ENCODE measurements at places on chromosomes 12 and 14. TPM values are rescaled to one million over a fixed set of nuclear protein-coding genes. Genes with fewer than 3 reads are reported as not detected.

DNA sequence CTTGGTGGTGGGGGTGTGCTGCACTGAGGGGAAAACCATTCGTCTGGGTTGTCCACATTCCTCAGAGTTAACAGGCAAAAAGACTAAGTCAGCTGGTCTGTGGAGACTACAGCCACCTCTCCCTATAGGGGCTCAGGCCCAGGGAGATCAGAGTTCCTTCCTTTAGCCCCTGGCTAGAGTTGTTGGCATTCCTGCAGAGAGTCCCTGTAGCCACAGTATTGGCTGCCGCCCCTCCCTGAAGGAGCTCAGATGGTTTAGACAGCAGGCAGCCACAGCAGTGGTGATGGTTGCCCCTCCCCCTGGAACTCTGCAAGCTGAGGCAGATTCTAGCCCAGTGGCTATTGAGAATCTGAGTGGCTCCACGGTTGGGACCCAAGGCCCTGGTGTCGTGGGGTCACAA lies 1072.5 kb upstream of the ATXN7L3B start:
- DNase-seq = no peak

DNA sequence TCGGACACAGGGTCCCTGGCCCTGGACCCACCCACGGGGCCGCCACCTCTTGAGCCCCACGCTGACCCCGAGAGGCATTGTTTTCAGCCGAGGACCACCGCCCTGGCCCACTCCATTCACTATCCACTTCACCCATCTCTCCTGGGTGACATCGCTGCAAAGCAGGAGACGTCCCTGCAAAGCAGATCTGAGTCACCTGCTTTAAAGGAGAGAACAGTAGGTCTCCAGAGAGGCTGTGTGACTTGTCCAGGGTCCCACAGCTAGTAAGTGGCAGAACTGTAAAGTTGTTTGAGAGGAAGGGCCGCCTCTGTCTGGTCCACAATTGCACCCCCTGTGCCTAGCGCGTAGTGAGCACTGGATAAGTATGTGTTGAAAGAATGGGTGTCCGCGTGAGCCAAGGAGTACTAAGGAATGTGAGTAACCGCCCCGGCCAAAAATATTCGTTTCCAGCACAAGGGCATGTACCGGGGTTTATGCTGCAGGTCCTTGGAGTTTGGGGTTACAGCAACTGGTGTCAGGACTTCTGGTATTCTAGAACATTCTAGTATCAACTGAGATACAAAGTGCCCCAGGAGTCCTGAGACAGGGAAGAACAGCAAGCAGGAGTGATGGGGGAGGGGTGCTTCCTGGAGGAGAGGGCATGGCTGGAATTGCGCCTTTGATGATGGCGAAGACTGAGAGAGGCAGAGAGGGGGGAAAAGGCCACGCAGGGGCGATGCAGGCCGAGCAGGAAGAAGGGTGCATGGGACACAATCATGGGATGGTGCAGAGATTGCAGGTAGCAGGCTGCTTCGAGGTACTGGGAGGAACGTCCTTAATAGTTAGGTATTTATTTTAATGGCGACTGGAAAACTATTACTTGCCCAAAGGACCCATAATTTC lies 91.1 kb downstream of the SCARB1 start:
- no peak for DNase-seq

GRCh38 chr12:82574191-82574590 lies 112.5 kb upstream of the TMTC2 start:
- no peak for DNase-seq

KRT73 gene
- not detected for total RNA-seq

TRHDE gene
- 22.4 TPM for total RNA-seq

MYBPC1 gene
- 5.8 TPM for total RNA-seq

GPR84 gene
- 0.99 TPM for total RNA-seq

Data from spinal cord (tissue), 10 donors.